ENCODE measurements at places on chromosomes 11 and 22.

GRCh38 chr11:130725421-130726233, 190.7 kb downstream of the SNX19 start:
- no peak for DNase-seq

GRCh38 chr22:17164392-17165024, 5.4 kb upstream of the HDHD5 start:
- no peak for DNase-seq

GRCh38 chr11:2447951-2448650, 3.3 kb downstream of the KCNQ1 start:
- no peak for DNase-seq

GRCh38 chr11:2325719-2326118, 23.9 kb downstream of the TSPAN32 start:
- no peak for DNase-seq

DNA sequence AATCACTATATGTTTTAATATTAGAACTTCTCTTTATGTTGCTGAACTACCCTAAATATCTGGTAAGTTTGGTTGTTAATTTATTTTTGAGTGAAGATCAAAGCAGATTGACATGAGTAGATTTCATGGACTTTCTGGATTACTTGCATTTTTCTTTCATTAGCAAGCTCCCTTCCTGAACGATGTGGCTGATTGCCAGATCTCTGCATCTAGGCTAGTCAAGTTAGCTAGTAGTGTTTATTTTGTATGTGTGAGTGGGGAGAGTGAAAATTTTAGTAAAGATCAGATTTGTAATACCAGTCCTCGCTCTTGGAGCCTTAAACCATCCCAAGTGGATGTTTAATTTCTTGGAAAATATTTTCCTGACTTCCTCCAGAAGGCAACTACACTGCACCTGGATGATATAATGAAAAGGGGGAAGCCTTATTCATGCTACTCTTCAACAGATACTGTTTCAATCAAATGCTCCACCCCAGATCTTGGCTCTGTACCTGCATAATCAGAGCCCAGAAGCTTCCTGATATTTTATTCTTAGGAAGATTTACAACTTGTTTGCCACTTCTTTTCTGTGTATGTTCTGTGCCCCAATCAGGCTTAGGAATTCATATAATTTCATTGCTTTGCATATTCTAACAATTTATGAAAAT, 143.2 kb upstream of the GRIA4 start:
- DNase-seq, result no peak
